ENCODE measurements at places on chromosomes 11 and 22. TPM values are rescaled to one million over a fixed set of nuclear protein-coding genes. Genes with fewer than 3 reads are reported as not detected.

DNA sequence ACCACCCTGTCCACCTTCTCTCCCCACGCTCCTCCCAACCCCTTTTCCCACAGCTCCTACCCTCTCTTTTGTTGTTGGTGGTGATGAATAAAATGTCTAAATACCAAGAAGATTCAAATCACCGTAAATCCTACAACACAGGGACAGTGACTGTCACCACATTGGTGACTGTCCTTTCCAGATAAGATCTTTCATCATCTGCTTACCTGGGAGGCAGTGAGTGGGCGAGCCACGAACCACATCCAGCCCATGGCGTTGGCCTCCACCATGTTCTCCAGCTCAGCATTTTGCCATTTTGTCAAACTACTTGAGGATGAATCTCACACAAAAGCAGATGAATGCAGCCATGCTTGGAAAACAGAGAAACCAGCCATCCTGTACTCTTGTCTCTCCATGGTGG is 6.7 kb upstream of the CYTH4 start:
- no peak for DNase-seq

- no peak for DNase-seq
Measured at GRCh38 chr11:110493346-110493745, 63.6 kb downstream of the FDX1 start.

Gene PLAAT3
- total RNA-seq, result 77.4 TPM

Gene CCDC116
- total RNA-seq, result 0.13 TPM
